ENCODE measurements at places on chromosomes 6 and 20. TPM values are rescaled to one million over a fixed set of nuclear protein-coding genes. Genes with fewer than 3 reads are reported as not detected.

CHRNA4 gene
- 2.4 TPM for total RNA-seq

KPNA5 gene
- total RNA-seq, result 16.2 TPM

KHDC1 gene
- 9.6 TPM for total RNA-seq

GRM1 gene
- not detected for total RNA-seq

- no peak for DNase-seq
Observed at GRCh38 chr20:32240205-32240604, 32.5 kb downstream of the POFUT1 start.

- no peak for DNase-seq
Observed at GRCh38 chr20:46027245-46027853, 1.7 kb upstream of the SLC12A5 start.

GRCh38 chr20:50844430-50845100 lies 49.7 kb downstream of the BCAS4 start:
- no peak for DNase-seq

GRCh38 chr6:44498436-44498835 lies 110.9 kb downstream of the CDC5L start:
- no peak for DNase-seq

DNA sequence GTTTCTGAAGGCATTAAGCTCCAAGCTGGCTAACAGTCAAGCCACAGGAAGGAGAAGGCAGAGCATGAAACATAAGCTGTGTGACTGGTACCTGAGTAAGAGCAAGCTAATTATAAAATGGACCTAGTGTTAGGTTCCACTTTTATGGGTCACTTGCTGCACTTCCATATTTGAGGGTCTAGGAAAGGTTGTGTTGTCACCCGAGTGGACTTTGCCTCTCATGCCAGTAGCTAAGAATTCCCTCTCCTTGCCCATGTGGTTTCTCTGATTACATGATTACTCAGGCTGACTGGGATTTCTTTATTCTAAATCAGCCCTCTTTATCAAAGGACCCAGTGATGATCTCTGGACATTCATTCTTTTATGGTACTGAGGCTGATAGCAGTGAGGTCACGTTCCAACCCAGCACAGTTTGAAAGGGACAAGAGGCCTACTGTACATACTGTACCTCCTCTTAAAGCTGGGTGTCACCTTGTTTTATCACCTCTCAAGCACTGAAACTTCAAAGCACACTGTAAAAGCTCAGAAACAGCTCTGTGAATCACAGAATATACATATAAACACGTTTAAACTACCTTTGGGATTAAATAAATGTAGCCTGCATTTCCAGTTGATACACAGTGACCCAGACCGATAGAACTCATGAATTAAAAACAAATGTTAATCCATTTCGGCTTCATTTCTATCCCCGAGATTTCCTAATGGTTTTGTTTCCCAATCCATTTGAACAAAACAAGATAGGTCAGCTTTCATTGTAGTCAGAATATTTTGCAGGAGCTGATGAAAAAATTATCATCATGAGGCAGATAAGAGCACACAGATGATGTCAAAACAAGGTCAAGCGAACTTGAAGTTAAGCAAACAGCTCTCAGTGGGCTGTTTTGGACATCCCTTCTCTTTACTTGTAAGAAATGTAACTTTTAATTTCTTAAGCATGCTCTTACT lies 96.5 kb downstream of the ALDH8A1 start:
- DNase-seq, result peak; percentile 35

DNA sequence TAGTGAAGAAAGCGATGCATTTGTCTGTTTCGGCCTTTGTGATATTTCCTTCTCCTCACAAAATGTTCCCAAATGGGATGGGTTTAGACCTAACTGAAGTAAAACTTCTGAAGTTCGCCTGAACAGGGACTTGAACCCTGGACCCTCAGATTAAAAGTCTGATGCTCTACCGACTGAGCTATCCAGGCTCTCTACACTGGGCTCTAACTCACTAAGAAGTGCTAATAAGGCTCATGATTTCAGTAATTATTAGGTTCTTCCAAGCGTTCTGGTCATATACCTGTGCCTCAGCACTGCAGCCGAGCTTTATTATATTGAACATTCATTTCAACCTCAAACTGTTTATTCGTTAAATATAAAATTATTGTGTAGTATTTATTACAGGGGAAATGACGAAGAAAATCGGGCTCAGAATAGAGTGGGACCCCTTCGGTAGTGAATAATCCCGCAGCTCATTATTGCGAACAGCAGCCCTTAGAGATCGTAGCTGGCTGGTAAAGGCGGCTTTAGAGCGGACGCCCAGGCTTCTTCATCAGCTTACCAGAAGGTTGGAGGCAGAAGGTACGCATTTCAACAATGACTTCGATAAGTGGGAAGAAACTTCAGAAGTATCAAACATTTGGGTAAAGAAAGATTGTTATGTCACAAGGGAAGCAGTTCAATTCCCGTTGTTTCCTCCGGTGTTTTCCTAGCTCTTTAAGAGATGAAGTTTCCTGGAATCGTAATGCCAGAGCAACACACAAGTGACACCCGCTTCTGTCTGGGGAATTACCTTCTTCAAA lies 119.0 kb upstream of the ZNF184 start:
- DNase-seq, result peak; percentile 89

DNA sequence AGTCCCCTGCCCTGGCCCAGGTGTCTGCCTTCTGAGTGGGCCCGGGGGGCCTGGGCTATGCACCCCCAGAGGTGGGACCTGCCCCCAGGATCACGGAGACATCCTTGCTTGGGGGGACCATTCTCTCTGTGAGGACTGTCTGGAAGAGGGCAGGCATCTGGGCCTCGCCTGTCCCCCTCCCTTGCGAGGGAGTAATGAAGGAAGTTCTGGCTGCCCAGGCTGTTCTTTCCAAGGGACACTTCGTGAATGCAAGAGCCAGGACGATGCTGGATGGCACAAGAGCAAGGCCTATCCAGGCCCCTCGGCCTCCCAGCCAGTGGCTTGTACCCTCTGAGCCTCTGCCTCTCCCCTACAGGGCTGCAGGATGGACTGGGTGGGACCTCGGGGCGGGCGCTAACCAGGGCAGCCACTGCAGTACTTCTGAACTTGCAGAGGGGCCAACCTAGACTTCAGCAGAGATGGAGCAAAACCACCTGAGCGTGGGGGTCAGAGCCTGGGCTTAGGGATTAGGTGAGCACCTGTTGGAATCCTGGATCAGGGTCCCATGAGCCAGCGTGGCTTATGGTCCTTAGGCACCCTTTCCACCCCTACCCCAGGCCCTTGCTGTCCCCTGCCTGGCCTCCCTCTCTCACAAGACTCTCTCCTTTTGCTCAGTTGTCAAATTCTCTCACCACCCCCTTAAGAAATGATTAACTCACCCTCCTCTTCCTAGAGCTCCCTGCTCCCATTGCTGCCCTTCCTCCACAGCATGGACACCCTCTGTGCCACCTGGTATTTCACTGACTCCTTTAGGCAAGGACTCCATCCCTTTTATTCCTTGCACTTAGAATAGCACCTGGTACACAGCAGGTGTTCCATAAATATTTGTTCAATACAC lies 53.2 kb downstream of the CTCFL start:
- DNase-seq, result no peak
